ENCODE measurements at places on chromosomes 4 and X.

DNA sequence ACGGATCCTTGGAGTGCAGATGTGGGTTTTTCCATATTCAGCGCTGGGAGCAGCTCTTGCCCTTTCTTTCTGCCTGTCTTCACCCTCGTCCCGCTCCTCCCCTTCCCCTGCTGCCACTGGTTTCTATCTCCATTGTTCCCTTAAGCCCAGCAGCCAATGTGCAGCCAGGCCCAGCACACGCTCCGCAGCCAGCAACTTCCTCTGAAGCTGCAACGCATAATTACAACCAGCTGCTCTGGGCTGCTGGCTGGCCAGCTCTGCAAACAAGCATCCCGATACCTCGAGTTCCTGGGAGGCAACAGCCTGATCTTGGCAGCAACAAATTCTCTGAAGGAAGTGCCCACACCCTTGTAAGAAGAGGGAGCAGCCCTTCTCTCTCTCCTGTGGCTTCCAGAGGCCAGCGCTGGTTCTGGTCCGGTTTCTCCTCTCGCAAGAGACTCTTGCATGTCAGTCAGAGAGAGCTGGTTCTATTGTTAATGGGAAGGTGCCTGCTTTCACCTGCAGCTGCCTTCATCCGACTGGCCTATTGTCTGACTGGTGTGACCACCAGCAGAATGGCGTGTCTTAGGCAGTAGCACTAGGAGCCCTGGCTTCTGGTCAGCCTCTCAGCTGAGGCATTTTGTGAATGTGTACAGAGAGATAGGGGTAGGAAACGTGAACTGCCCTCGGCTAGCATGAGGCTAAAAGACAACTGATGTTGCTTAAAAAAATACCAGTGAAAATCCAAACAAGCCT lies 83.8 kb upstream of the MAML3 start:
- no peak for DNase-seq

GRCh38 chr4:98470831-98471230 lies 187.6 kb downstream of the TSPAN5 start:
- no peak for DNase-seq

DNA sequence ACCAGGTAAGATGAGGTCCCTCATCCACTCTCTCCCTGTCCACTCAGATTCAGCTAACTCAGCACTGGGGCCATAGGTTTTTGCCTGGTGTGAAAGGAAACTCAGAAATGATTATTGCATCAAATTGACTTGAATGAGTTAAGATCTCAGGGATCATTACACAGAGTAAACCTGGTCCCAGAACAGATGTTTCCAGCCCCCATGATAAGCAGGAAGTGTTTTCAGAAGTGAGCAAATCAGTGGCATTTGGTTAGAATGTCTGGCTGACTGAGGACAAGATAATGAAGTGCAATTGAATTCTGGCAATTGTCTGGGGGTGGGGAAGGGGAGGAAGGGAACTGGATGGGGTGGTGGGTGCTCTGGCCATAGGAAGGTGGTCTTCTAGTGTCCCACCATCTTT lies 108.0 kb downstream of the CHIC2 start:
- DNase-seq = no peak

- DNase-seq = no peak
These were observed 426.3 kb upstream of the FAM241A start for GRCh38 chr4:111718763-111719559.

DNA sequence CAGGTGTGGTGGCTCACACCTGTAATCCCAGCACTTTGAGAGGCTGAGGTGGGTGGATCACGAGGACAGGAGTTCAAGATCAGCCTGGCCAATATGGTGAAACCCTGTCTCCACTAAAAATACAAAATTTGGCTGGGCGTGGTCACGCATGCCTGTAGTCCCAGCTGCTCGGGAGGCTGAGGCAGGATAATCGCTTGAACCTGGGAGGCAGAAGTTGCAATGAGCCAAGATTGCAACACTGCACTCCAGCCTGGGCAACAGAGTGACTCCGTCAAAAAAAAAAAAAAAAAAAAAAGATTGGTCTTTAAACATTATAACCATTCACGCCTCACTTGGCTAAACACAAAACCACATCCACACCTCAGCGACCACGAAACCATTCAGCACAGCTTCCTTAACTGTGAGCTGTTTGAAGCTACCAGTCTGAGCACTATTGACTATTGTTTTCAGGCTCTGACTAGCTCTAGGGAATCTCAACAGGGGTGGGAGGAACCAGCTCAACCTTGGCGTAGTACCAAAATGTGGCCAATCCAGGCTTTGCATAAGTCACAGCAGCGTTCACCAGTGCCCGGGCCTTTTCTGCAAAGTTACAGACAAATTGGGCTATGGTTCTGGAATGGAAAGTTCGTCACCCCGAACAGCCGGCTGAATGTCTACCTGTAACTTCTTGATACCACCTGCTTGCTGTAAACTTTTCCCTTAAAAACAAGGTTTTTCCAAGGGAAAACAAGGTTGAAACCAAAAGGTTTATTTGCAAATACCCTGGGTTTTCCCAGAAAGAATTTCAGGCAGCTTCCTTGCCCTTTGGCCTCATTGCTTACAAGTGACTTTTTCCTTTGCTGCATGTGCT lies 73.6 kb upstream of the DHX15 start:
- DNase-seq = peak; percentile 9
